WTC11 (cell line): ENCODE measurements at places on chromosomes 2 and 18. TPM values are rescaled to one million over a fixed set of nuclear protein-coding genes. Genes with fewer than 3 reads are reported as not detected.

Gene CCDC138
- total RNA-seq = 22.8 to 23.7 TPM (median 23.5 TPM) in 3 replicates

Gene CPLX4
- not detected in 3 replicates for total RNA-seq

Gene ITGB6
- 0.07 to 0.14 TPM in 2 of 3 replicates, not detected in the other for total RNA-seq

Gene SULT1C3
- not detected in 3 replicates for total RNA-seq

Gene RAB6D
- 0.09 to 0.22 TPM (median 0.14 TPM) in 3 replicates for total RNA-seq

DNA sequence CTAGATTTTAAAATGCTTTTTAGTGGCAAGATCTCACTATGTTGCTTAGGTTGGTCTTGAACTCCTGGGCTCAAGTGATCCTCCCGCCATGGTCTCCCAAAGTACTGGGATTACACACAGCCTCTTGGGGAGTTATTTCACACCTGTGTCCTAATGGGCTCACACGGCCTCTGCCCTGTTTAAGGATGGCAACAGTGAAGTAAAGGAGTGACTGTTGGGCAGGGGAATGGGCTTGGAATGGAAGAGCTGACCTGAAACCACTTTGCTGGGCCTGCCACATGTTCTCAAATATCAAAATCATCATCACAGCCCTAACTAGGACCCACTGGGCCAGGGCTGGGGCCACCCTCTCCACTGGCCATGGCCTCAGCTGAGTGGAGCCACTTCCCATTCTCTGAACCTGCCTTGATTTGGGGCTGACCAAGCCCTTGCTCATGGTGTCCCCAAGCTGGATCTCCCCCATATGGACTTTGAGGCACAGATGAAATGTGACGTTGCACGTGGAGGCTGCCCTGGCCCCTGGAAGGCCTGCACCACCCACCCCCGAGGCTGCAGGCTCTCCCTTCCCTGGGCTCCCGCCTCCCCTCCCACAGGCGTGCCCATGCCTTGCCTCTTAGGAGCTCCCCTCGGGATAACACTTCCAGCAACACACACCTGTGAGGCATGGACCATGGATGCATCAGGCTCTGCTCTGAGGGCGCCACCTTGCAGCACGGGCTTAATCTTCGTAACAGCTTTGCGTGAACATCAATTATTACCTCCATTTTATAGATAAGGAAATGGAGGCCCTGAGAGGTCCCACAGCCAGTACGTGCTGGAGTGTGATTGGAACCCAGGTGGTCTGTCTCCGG is 71.8 kb upstream of the SMAD7 start:
- no peak for DNase-seq

GRCh38 chr2:26740890-26741302 is 23.2 kb upstream of the SLC35F6 start:
- peak; percentile 45 for DNase-seq

DNA sequence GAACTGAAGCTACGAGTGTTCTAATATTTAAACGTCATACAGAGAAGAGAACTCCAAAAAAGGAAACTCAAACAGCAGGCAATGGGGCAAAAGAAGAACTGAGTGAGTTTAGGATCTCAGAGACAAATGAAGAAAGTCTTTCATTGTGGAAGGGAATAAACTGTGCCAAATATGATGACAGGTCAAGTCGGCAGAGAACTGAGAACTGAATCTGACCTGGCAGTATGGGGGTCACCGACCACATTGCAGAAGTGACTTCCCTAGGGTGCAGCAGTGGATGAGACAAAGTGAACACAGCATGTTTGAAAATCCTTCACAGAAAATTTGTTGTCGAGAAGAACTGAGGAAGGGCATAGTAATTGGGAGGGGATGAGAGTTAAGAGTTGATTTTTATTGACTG is 55.9 kb downstream of the TTC21B start:
- no peak for DNase-seq
